CD4-positive, alpha-beta T cell treated with Interferon alpha-2 for 1 hour (primary cell): ENCODE measurements at places on chromosomes 7 and 10.

- DNase-seq = no peak
Observed at GRCh38 chr10:8039321-8039881, 15.1 kb upstream of the GATA3 start.

DNA sequence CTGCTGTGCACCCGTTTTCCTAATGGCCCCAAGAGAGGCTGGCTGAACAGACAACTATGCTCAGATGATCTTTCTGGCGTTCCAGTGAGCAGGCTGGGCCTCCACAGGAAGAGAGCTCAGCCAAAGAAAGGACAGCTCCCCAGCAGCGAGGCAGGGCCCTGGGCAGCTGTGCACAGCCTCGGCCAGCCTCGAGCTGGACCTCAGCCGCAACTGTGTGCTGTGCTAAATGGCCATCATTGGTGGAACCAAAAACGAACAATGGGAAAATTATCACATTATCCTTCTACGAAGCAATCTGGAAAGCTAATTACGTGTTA is 97.5 kb downstream of the CTBP2 start:
- no peak for DNase-seq

- no peak for DNase-seq
Observed at GRCh38 chr7:158050441-158050977, 537.1 kb downstream of the PTPRN2 start.

- no peak for DNase-seq
Observed at GRCh38 chr7:24444666-24445440, 128.4 kb upstream of the PALS2 start.

DNA sequence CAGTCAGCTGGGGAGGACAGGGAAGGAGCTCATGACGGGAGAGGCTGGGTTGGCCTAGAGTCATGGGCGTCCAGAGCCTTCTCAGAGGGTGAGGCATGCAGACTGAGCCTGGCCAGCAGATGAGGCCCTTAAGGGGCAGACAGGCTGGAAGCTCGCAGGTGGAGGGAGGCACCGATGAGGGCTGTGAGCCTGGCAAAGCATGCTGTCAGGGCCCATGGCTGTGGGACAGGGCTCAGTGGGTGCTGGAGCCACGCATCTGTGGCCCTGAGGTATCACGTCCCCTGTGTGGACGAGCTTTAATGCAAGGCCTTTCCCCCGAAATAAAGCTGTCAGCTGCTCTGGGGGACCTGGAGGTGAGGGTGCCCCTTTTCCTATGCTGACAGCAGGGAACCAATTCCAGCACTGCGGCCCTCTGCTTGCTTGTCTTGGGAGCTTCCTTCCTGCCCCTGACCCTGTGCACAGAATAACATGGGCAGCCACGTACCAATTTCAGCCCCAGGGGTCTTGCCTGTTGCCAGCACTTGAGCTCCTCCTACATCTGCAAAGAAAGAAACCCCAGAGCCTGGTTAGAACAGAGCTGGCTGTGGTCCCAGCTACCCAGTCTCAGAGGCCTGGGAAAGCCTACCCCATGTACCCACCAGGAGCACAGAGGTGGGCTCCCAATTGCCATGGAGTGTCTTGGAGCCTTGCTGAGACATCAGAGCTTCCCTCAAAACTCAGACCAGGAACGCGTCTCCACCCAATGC is 20.6 kb downstream of the TMEM273 start:
- no peak for DNase-seq

- no peak for DNase-seq
Observed at GRCh38 chr7:22563032-22563501, 63.1 kb upstream of the STEAP1B start.

DNA sequence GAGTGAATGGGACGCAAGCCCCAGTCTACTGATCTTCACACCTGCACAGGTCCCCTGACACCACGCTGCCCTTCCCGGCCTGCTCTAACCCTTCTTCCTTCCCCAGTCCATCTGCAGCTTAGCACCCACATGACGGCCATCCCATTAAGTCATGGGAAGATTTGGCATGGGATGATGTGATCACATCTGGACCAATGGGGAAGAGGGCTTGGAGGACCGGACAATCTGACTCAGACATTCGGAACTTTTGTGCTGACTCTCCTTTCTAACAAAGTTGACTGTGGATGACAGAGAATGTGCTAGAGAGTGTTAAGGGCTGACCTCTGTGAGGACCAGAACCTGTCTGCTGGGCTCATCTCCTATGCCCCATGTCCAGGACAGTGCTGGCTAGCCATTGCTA is 15.6 kb downstream of the CXCL12 start:
- no peak for DNase-seq

GRCh38 chr10:15571575-15571974 is 148.1 kb downstream of the ITGA8 start:
- DNase-seq = no peak

DNA sequence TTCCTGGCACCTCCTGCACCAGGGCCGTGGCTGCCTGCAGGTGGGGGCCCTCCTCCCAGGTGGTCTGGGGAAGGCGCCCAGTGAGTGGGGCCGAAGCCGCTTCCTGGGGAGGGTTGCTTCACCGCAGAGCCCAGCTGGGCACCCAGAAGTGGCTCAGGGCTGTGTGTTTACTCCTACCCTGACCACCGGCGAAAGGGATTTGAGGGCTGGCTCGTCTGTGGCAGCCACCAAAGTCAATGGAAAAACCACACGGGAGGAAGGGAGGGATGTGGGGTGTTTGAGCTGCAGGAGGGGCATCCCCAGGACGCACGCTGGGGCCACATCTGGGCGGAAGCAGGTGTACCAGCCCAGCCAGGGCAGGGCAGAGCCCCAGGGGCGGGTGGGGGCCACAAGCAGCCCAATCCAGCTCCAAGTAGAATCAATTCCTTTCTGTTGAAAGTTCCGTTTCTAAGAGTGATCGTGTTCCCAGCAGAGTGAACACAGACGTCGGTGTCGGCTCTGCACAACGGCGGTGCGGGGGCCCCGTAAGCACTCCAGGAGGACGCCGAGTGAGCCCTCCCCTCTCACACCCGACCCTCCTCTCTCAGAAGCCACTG is 69.9 kb downstream of the FOXL3 start:
- DNase-seq = no peak

DNA sequence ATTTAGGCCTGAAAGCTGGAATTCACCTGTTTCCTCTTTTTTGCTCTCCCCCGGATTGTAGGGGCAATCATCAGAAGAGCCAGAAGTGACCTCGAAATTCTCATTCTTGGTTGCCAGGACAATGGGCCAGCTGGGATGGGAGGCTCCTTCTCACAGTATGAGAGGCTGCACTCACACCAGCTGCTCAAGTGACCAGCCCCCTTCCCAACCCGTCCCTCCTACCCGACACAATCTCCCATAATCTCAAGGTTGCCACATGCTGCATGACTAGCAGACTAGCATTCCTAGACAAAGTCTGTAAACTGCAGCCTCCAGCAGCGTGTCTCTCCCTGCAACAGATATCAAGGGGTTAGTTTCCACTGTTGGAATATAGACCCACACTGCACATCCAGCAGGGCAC is 110.3 kb downstream of the C1GALT1 start:
- DNase-seq = no peak

DNA sequence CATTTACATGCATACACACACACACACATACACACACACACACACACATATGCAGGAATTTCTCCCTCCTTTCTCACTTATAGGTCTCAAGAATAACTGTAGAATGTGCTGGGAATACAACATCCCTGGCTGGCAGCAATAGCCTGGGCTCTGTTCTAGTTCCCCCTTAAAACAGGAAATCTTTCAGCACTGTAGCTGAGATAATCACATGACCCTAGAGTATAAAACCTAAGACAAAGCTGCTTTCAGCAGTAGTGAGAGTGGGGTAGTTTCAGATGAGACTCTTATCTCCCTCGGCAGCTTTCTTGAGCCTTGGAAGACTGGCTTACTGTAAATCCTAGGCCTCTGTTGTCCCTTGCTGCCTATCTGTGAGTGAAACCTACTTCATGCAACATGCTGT is 137.4 kb upstream of the AKR1E2 start:
- DNase-seq = no peak

GRCh38 chr10:119414081-119414611 is 128.4 kb downstream of the RGS10 start:
- no peak for DNase-seq

DNA sequence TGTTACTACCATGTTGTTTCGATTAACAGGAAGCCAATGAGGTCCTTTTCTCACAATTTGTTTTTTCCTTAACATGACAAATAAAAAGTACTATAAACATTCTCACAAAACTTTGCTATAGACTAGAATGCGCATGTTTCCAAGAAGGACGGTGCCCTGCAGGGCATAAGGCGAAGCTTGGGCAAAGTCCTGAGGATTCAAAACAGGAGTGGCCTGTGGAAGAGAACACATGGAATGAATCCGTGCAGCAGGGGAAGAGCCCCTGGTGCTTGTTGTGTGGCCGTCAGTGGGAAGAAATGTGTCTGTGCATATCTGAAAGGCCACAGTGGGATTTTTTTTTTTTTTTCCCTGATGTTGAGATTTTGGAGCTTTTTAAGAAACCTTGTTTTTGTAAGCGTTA is 67.6 kb downstream of the ITGA8 start:
- DNase-seq = no peak

DNA sequence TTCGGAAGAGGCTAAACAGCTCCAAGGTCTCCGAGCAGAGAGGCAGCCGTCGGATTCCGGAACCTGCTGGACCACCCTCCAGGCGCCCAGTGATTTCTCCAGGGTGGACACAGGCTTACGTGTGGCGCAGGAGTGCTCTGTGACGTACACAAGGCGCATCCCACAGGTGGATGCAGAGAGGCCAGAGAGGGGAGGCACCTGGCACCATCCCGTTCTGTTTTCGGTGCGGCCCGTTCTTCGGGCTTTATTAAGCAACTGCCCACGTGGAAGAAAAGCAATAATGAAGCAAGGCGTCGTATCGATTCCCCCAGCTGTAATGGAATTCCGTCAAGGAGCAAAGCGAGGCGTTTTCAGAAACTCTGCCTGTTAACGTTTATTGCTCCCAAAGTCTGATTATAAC is 163.6 kb downstream of the PTPRN2 start:
- no peak for DNase-seq

DNA sequence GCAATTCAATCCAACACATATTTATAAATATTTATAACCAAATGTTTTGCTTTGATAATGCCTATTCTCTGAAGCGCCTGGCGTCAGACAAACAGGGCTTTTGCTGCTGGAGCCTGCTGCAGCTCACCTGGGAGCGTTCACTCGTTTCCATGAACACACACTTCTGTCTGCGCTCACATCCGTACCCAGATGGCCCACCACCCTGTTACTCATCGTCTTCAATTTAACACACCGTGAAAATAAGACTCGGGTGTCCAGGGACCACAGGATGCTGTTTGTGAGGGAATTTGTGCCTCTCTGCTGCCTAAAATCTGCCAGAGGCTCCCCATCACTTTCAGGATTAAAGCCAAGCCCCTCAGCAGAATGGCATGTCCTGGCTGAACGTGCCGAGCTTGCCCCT is 74.1 kb downstream of the SLIT1 start:
- no peak for DNase-seq

DNA sequence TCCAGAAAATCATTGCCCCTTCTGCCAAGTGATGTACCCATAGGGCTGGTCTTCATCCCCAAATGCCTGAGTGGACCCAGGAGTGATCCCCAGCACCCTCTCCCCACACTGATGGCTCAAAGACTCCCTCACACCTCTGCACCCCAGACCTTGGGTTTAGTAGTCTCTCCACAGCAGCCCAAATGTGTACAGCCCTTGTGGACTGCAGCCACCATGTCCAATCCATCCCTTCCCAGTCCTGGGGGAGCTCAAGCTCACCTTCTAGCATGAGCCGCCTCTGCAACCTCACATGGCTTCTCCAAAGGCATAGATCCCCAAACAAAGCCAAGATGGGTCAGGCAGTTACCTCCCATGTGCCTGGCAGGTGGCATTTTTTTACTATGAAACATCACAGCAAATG is 50.1 kb downstream of the PRLHR start:
- no peak for DNase-seq

DNA sequence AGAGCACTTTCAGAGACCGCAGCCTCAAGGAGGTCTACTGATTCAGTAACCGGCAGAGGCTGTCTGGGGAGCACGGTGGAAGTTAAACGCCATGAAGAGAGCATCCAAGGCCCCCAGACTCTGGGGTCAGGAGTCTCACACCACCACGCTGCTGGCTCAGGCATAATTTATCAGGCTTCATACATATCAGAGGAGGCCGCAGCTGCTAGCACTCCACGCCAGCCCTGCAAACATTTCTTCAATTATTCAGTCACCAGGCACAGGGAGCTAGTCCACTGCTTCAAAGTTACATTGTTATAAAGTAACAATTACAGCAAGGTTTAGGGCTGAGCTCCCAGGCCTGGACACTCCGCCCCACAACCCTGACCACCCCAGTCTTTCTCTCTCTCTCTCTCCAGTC is 97.8 kb downstream of the PAXIP1 start:
- no peak for DNase-seq

DNA sequence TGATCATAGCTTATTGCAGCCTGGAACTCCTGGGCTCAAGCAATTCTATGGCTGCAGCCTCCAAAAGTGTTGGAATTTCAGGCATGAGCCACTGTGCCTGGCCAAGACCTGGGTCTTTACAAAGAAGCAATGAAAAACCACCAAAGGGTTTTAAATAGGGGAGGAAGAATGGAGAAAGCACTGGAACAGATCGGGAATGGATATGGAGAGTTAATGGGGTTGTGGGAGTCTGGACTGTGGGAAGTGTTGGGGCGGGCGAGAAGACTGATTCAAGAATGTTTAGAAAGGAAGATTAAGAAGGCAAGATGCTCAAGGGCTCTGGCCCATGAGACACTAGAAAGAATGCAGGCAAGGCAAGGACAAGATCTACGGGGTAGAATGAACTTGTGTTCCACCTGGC is 98.5 kb downstream of the CARD11 start:
- DNase-seq = no peak

DNA sequence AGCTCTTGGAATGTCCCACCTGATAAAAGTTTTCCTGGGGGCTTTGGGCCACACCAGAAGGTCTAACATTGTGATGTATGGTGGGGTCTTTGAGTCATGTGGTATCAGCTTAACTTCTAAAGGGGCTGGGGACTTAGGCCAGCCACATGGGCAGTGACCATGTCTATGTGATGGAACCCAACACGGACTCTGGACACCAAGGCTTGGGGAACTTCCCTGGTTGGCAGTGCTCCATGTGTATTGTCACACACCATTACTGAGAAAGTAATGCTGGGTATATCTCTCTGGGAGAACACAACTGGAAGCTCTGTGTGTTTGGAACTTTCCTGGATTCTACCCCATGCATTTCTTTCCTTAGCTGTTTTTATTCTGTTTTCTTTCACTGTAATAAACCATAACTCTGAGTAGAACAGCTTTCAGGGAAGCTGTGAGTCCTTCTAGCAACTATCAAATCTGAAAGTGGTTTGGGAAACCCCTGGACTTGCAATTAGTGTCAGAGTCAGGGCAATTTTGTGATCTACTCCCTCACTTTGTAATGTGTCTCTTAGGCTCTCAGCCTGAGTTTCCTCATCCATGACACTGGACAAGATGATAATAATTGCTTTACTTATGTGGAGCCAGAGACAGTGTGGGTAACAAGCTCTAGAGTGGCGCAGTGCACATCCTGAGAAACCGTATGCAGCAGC is 28.4 kb upstream of the AGK start:
- no peak for DNase-seq
